IMR-90 (cell line): ENCODE measurements at places on chromosomes 16 and 17. TPM values are rescaled to one million over a fixed set of nuclear protein-coding genes. Genes with fewer than 3 reads are reported as not detected.

Gene THAP11
- total RNA-seq = 13.3 and 13.9 TPM in 2 replicates

Gene EFCAB13
- 1.1 and 1.4 TPM in 2 replicates for total RNA-seq

Gene PRRT2
- 0.90 and 1.4 TPM in 2 replicates for total RNA-seq

Gene TMEM204
- 7.0 and 7.2 TPM in 2 replicates for total RNA-seq

Gene C16orf89
- 0.18 TPM in 1 of 2 replicates, not detected in the other for total RNA-seq

Gene KRT13
- total RNA-seq = 0.18 and 0.28 TPM in 2 replicates

Gene KRTAP4-5
- total RNA-seq = not detected in 2 replicates

Gene UNC45B
- not detected in 2 replicates for total RNA-seq

Gene LRRC37A
- total RNA-seq = 0.56 and 0.72 TPM in 2 replicates

Gene CCT6B
- total RNA-seq = 0.72 and 1.7 TPM in 2 replicates

Gene GAST
- total RNA-seq = not detected in 2 replicates

Gene CBLN1
- not detected in 2 replicates for total RNA-seq

Gene DLG4
- 8.1 and 8.2 TPM in 2 replicates for total RNA-seq

Gene HOXB9
- total RNA-seq = under 0.01 TPM in 1 of 2 replicates, not detected in the other

Gene KLHL10
- under 0.01 and 0.18 TPM in 2 replicates for total RNA-seq

Gene AOC2
- 0.28 and 0.36 TPM in 2 replicates for total RNA-seq

Gene SPEM1
- not detected in 2 replicates for total RNA-seq

Gene SLFN12L
- under 0.01 and 0.18 TPM in 2 replicates for total RNA-seq

Gene PLCG2
- 0.18 and 0.28 TPM in 2 replicates for total RNA-seq

Gene KRT31
- total RNA-seq = not detected in 2 replicates

Gene CHMP6
- total RNA-seq = 5.0 and 7.2 TPM in 2 replicates

Gene CDH1
- total RNA-seq = under 0.01 TPM in 1 of 2 replicates, not detected in the other

Gene NXPH3
- total RNA-seq = 0.18 and 0.28 TPM in 2 replicates

Gene SEPTIN12
- not detected in 2 replicates for total RNA-seq

Gene MAF
- total RNA-seq = under 0.01 TPM in 2 replicates

Gene KCNH4
- not detected in 2 replicates for total RNA-seq

Gene ZNF287
- 6.9 and 7.0 TPM in 2 replicates for total RNA-seq

Gene QPRT
- total RNA-seq = 3.4 and 3.6 TPM in 2 replicates

Gene CCL4L2
- total RNA-seq = not detected in 2 replicates

Gene TBC1D28
- not detected in 2 replicates for total RNA-seq

Gene SLFN13
- 2.5 and 3.9 TPM in 2 replicates for total RNA-seq

Gene AATF
- total RNA-seq = 34.8 and 37.2 TPM in 2 replicates

Gene NPIPB4
- 11.1 and 13.3 TPM in 2 replicates for total RNA-seq

Gene HOXB6
- 11.1 and 11.9 TPM in 2 replicates for total RNA-seq

Gene TEDC2
- 3.6 TPM in 2 replicates for total RNA-seq

Gene SLC13A2
- not detected in 2 replicates for total RNA-seq

Gene MRPL45
- 44.2 and 46.8 TPM in 2 replicates for total RNA-seq

Gene FAM171A2
- total RNA-seq = 3.1 and 3.2 TPM in 2 replicates

Gene MYO15A
- 0.18 and 0.56 TPM in 2 replicates for total RNA-seq

Gene TNS4
- total RNA-seq = 0.28 TPM in 1 of 2 replicates, not detected in the other

Gene CNTNAP1
- total RNA-seq = 10.6 and 12.2 TPM in 2 replicates

Gene TAT
- not detected in 2 replicates for total RNA-seq

Gene CDH5
- not detected in 2 replicates for total RNA-seq

Gene KRT32
- not detected in 2 replicates for total RNA-seq

Gene KIF19
- total RNA-seq = not detected in 2 replicates

Gene VPS9D1
- total RNA-seq = 1.8 and 1.9 TPM in 2 replicates

Gene KRTAP4-9
- not detected in 2 replicates for total RNA-seq

Gene MAP2K6
- total RNA-seq = 3.6 and 5.7 TPM in 2 replicates
